ENCODE measurements at places on chromosomes 3 and 15.

GRCh38 chr3:148020861-148021260 lies 611.7 kb downstream of the ZIC1 start:
- no peak for DNase-seq

DNA sequence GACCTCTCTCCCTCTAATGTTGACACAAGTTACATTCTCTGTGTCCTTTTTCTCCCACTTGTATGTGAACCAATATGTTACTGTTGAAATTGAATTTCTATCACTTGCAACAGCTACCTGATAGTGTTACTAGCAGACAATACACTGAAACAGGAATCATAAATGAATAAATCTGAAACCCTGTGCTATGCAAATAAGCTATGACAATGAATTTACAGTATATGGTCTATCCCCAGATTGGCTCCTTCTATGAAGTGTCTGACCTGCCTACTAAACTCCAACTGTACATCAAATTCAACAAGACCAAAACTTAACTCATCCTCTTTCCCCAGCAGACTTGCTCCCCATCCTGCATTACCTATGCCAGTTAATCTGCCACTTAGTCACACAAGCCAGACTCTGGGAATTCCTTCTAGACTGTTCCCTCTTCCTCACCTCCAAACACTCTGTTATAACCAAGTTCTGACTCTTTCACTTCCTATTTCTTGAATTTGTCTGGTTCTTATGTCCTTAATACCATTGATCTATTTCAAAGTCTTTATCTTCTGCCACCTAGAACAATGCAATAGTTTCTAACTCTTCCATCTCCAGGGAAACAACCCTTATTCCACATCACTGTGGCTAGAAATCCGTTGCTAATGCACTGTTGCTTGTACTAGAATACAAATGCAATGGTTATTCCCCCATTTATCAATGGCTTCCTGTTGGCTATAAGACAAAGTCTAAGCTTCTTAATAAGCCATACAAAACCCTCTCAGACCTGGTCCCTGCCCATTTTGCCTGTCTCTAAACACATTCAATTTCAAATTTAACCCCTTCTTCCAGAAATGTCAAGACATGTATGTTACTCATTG lies 13.4 kb upstream of the ZNF639 start:
- no peak for DNase-seq

- DNase-seq = no peak
These were observed 272.0 kb downstream of the OCA2 start for GRCh38 chr15:27826902-27827714.

GRCh38 chr3:195034101-195034500 lies 236.9 kb downstream of the XXYLT1 start:
- no peak for DNase-seq

- DNase-seq = no peak
These were observed 99.2 kb upstream of the RGMA start for GRCh38 chr15:93188236-93188635.

- peak; percentile 67 for DNase-seq
These were observed 21.7 kb upstream of the GMNC start for GRCh38 chr3:190883973-190884832.

- no peak for DNase-seq
These were observed 18.0 kb upstream of the SLC6A20 start for GRCh38 chr3:45814322-45814721.

All from NCI-H524 (cell line).